ENCODE measurements at places on chromosomes 2 and 18. TPM values are rescaled to one million over a fixed set of nuclear protein-coding genes. Genes with fewer than 3 reads are reported as not detected.

DNA sequence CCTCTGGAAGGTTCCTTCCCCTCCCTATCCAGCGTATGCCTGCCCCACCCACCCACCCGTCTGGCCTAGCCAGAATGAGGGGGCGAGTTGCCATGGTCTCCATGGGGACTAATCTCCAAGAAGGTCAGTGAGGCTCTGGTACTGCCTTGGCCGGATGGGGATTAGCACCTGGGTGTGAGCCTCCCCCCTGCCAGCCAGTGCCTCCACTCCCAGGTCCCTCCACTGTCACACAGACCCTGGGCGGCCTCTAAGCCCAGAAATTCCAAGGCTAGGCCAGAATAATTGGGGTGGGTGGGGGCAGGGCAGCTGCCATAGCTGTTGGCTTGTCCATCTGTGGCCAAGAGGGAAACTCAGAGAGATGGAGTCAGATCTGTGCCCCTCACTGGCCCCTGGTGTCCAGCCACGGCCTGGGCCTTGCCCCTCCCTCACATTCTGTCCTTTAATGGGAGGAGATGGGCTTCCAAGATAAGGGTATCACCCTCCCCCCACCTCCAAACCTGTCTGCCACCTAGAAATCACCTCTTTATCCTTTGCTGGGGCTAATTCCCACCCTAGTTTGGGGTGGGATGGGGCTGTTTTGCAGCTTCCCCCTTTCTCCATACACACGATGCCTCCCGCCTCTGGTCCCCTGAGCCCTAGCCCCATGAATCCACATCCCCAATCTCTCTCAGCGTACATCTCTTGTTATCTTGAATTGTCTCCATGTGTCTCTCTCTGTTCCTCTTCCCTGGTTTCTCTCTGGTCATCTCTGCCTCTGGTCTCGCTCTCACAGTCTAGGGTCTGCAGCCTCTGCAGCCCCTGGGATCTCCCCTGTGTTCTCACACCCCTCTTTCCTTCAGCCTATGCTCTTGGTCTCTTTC lies 6.0 kb upstream of the CRYBA2 start:
- no peak for DNase-seq

The SLC14A1 gene
- polyA plus RNA-seq, result not detected

DNA sequence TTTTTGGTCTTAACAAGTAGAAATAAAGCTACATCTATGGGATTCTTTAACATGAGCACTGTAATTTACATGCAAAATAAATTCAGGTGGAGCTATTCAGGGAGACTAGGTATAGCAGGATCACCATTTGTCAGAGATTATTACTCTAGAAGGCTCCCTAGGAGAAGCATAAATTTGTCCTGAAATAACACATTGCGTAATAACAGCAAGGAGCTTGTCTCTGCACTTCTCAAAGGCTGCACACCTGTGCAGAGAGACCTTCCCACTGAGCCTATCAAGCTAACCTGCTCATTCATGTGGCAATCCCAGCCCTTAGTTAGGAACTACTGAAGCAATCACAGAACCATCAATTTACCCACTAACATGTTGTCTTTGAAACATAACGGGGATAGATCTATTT lies 437.4 kb upstream of the MC4R start:
- no peak for DNase-seq

GRCh38 chr2:212213191-212213590 lies 325.4 kb downstream of the ERBB4 start:
- no peak for DNase-seq

The LINC00305 gene
- polyA plus RNA-seq, result not detected
